ENCODE measurements at places on chromosomes 2 and 18.

DNA sequence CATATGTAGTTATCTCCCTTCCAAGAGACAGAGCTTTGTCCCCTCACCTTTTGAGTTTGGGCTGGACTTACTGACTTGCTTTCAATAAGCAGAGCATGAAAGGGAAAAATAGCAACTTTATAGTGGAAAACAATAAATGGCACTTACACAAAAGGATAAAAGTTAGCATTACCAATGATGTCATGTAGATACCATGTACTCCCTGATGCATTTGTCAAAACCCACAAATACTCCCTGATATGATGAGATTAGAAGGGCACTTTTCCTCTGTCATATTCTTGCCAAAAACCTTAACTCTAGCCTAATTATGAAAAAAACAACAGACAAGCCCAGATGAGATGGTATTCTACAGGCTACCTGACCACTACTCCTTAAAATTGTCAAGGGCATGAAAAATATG is 16.0 kb downstream of the HIBCH start:
- DNase-seq, result no peak

GRCh38 chr18:61333271-61333745 is at the start of gene CDH20:
CDH20 (plus strand) TSS chr18:61333430.
- no peak for DNase-seq

DNA sequence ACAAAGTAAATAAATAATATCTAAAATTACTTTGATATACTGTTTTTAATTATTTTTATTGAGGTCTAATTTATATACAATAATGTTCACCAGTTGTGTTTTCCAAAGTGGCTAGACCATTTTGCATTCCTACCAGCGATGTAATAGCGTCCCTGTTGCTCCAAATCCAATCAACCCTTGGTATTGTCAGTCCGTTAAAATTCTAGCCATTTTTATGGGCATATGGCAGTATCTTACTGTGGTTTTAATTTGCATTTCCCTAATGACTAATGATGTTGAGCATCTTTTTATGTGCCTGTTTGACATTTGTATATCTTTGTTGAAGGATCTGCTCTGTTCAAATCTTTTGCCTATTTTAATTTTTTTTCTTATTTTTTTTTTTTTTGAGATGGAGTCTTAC is 185.0 kb downstream of the PRPF40A start:
- peak; percentile 47 for DNase-seq

DNA sequence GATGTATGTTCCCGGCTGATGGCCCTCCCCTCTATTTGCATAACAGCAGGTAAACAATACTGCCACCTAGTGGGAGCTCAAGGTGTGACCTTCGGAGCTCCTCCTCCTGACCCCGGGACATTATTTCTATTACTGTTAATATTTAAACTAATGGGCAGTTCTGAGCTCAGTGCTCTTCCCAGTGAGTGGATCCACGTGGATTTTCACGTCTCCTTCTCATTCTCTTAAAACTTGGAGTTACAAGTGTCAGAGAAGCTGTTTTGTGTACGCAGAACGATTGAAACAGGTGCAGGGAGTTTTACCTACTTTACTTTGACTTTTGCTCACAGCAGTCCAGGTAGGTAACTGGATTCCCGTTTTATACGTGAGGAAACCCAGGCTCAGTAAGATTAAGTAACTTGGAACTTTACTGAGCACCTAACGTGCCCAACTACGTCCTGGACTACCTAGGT is 127.3 kb downstream of the PRKCE start:
- DNase-seq, result no peak
